T-helper 17 cell (primary cell): ENCODE measurements at places on chromosomes 7 and 10.

- no peak for DNase-seq
Observed at GRCh38 chr7:154960063-154960790, 42.7 kb downstream of the PAXIP1 start.

DNA sequence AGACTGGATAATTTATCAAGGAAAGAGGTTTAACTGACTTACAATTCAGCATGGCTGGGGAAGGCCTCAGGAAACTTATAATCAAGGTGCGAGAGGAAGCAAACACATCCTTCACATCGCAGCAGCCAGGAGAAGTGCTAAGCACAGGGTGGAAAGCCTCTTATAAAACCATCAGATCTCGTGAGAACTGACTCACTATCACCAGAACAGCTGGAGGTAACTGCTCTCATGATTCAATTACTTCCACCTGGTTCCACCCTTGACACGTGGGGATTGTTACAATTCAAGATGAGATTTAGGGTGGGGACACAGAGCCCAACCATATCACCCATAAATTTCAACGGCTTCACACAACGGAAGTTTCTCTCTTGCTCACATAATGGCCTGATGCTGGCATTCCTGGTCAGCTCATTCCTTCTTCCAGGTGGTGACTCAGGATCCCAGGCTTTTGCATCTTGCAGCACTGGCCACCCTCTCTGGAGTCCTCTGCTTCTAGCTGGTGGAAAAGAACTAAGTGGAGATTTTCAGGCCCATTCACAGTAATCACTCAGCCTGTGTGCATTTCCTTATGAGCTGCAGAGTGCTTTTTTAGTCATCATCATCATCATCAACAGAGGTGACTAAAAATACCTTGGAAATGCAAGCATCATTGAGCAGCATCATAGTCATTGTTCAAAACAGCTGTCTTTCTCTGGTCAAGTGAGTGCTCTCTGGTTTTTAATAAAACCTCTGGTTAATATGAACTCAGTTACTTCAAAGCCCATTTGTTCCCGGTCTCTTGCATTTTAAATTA is 308.1 kb downstream of the SFMBT2 start:
- no peak for DNase-seq

DNA sequence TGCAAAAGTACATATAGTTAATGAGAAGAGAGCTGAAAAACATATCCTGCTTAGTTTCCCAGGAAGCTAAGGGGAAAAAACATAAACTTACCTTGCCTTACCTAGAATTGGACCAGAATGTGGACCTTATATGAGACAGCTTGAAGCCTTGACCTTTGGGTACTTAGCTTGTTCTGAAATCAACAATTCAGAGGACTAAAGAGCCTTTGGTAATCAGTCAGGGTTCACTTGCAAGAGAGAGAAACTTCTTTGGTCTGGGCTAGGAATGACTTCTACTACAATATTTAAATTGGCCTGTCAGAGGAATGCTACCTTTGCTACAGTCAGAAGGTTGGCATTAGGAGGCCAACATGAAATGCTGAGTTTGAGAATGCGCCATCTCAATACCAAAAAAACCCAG is 24.9 kb downstream of the SAMD8 start:
- no peak for DNase-seq

DNA sequence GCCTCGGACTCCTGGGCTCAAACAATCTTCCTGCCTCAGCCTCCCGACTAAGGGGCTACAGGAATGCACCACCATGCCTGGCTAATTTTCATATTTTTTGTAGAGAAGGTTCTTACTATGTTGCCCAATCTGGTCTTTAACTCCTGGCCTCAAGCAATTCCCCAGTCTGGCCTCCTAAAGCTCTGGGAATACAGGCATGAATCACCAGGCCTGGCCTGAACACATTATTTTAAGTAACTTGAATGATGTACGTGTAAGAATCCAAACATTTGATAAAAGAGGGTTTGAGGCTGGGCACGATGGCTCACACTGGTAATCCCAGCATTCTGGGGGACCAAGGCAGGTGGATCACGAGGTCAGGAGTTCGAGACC is 13.0 kb upstream of the BAMBI start:
- DNase-seq, result no peak

DNA sequence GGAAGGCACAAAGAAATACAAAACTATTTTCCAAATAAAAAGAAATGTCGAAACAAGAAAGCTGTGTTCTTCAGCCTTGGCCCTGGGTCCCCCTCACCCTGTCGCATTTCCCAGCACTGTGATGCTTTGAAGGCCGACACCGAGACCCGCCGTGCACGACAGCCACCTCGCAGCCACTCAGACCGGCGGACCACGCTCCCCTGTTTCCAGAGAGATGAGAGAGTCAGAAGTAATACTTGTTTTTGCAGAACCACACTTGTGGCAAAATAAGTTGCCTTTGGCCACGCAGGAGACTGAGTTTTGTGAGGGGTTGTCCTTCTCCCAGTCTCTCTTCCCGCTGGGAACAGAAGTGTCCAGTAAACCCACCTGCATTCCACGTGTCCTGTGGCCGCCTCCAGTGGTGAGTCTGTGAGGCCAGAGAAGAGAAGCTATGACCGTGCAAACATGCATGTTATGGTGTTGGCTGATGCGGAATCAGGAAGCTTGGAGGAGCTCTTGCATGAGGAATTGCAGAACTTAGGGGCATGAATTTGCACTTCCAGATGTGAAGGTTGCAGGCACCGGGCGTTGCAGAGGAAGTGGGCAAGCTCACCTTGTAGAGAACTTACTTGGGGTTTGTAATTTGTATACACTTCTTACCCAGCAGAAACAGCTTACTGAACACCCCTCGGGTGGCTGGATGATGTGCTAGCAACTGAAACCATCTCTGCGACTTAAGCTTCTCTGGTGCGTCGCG is 194.5 kb downstream of the EBF3 start:
- no peak for DNase-seq

DNA sequence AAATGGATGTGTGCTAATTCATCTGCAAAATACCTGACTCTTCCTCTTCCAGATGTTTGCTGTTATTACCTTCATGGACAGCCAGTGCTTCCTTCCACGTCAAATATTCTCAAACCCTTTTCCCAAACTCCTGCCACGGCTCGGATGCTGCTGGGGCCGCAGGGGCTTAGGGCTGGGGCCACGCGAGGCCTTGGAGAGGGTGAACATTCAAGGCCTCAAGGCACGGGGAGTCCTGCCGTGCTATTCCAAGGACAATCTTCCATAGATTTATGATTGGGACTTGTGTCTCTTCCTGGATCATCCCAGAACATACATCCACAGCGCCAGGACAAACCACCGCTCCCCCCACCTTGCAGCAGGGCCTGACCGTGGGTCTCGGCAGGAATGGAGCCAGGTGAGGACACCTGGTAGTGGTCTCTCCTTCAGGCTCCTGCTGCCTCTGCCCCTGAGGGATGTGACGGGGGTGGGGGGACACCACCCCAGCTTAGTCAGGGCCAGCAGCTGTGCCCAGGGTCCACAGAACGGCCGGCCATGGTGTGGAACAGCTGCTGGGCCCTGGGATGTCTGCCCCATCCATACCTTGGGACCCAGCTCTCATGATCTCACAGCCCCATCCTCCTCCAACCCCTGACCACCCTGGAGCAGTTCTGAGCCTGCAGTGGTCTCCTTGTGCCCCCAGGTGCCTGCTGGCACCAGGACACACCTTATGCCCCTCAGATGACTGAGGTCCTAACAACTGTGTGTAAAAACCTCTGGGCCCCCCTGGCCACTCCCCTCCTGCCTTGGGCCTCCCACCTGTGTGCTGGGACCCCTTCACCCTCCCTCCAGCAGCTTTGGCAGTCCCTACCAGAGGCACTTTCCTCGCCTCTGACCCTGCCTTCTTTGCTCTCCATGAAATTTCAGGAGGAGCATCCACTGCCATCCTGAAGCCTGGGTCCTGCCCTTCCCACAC is 16.7 kb downstream of the VIPR2 start:
- no peak for DNase-seq

GRCh38 chr7:98826811-98827231 is 43.0 kb downstream of the TMEM130 start:
- DNase-seq, result no peak

GRCh38 chr10:80266513-80266863 is 23.0 kb downstream of the MAT1A start:
- no peak for DNase-seq

- peak; percentile 23 for DNase-seq
Observed at GRCh38 chr7:2209146-2209960, 23.4 kb downstream of the MAD1L1 start.

DNA sequence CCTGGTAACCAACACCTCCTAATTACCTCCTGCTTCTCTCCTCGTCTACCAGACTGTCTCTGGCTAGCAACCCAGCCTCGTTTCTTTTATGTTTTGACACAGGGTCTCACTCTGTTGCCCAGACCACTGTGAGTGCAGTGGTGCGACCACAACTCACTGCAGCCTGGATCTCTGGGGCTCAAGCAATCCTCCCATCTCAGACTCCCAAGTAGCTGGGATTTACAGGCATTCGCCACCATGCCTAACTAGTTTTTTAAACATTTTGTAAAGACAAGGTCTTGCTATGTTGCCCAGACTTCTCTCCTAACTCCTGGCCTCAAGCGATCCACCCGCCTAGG is 10.2 kb downstream of the TNRC18 start:
- DNase-seq, result no peak
